ENCODE measurements at places on chromosomes 1 and 21.
A peak's percentile ranks its signal among the peaks of the same experiment; 100 is the strongest.

- DNase-seq: no peak
These were observed 5.0 kb downstream of the SLC25A44 start for GRCh38 chr1:156198831-156199349.

DNA sequence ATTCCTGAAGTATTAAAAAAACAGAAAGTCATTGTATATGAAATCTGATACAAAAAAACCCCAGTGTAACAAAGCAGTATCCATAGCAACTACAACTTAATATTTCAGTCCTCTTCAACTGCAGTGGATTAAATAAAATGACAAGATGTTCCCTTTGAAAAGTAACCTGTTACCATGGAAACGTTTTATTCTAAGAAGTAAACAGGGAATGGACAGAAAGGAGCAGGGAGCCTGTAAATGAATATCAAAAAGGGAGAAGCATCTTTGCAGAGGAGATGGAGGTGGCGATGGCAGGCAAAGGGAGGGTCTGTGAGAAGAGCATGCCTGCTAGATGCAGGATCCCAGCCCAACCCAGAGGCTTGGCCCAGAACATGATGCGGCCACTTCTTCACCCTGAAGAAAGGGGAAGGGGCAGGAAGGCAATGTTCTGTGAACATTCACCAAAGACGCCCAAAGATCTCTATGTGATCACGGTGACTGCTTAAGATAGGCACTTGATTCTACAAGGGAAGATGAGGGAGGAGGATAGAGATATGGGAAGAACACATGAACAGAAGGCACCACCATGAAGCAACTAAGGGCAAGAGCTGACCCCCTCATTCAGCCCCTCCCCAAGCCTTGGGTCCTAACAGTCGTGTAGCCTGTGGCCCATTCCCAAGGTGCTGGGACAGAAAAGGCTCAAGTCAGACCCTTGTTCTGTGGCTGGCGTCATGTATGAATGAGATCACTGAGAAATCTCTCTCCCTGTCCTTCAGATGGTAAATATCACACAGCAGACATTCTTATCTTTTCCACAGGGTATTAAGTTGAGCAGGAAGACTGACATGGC lies 200.0 kb downstream of the SLC45A1 start:
- peak; percentile 17 for DNase-seq

- peak; percentile 73 for DNase-seq
These were observed 721 bp downstream of the PBXIP1 start for GRCh38 chr1:154955039-154955717.

GRCh38 chr1:36351227-36351977 lies 28.0 kb upstream of the EVA1B start:
- DNase-seq: peak; percentile 36

GRCh38 chr1:68321084-68321685 lies 88.9 kb upstream of the WLS start:
- DNase-seq: no peak

DNA sequence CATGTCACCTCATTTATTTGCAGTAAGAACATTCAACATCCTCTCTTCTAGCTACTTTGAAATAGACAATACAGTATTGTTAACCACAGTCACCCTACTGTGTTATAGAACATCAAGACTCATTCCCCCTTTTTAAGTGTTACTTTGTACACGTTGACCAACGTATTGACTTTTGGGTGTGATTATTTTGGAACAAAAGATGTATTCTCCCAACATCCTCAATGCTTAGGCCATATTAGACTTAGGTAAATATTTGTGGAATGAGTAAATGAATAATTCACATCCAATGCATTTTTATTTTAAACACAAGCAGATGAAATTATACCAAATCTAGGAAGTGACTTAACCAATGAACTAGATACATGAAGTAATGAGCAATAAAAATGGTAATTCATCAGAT lies 296.6 kb downstream of the CHRM3 start:
- DNase-seq: no peak

DNA sequence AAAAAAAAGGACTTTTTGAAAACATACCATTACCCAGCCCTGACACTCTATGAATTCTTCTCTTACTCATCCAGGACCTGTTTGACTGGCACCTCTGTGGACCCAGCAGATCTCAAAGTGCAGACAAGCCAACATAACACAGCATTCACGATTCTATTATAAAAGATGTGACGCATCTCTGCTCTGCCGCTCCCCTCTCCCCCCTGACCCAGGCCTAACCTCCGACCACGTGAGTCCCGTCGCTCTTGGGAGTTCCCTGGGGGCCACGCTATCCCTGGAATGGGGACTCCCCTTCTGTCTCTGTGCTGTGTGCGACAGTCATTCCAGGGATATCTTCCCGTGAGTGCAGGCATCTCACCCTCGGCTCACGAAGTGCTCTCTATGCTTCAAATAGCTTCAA lies 21.1 kb downstream of the LRRC38 start:
- DNase-seq: no peak

DNA sequence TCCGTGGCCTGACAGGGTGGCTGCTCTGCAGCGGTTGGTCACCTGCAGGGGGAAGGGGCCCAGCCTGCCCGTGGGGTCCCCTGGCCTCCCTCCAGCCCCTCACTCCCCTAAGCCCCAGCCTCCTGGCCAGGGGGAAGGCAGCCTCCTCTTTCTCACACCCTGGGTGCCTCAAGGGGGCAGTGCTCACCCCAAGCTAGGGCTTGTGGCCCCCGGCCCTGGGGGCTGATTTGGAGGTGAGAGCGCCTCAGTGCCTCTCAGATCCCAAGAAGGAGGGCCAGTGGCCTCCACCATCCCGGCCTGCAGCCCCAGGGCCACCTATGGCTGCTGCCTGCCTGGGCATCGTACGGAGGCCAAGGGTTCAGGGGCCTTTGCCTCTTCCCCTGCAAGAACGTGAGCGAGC lies 66.4 kb upstream of the TTC34 start:
- DNase-seq: no peak

- DNase-seq: no peak
These were observed 231.4 kb downstream of the GRIK1 start for GRCh38 chr21:29708401-29708800.

DNA sequence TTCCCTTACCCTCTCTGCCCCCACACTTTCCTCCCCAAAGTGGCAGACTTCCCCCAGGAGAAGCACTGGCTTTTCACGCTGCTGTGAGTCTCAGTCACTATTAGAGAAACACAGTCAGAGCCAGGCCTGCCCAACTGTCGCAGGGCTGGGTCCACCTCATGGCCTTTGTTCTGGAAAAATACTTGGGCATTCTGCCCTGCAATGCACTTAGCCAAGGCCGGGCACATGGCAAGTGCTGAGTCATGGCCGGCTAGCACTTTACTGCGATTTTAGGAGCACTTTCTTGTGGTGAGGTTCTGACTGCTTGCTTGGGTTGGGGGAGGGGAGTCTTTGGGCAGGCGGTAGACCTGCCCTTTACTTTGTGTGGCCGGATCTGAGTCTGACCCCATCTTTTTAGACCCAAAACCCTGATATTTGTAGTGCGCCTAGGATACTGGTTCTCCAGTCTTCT lies 7.7 kb downstream of the EPHX1 start:
- DNase-seq: peak; percentile 53

- no peak for DNase-seq
These were observed 41.5 kb upstream of the SDC3 start for GRCh38 chr1:30950053-30950452.

DNA sequence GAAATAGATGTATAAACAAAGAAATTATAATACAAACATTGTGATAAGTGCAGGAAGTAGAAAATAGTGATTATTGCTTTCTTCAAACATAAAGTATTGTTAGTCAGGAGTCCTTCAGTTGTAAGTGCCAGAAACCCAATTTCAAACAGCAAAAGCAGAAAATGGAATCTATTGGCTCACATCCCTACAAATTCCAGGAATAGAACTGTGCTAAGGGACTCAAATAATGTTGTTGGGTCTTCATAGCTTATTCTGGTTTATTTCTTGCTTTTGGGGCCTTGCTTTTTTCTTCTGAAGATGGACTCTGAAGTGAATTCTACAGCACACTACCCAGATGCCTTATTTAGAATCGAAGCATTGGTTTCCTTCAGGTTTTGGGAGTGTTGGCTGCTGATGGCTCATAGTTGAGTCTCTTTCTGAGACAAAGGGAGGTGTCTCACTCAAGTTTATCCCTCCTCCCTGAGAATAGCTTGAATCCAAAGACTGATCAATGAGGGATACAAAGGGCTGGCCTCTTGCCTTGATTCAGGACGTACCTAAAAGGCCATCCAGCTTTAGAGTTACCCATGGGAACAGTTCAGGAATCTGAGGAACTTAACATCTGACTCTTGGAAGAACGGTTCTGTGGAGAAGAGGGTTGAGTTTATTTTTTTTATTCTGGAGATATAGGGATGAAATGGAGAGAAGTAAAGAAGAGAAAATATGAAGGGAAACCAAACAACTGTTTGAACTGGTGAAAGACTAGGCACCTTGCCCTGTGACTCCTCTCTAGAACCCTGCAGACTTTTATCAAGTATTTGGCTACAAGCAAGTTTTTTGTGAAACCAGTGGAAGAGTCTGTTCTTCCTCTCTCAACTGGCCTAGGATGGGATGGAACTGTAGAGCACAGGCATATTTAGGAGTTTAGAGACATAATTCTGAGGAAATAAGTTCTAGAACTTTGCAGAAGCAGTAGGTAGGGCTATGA lies 39.0 kb upstream of the ATG4C start:
- DNase-seq: no peak

GRCh38 chr1:160066829-160067745 lies 2.9 kb downstream of the KCNJ10 start:
- no peak for DNase-seq

DNA sequence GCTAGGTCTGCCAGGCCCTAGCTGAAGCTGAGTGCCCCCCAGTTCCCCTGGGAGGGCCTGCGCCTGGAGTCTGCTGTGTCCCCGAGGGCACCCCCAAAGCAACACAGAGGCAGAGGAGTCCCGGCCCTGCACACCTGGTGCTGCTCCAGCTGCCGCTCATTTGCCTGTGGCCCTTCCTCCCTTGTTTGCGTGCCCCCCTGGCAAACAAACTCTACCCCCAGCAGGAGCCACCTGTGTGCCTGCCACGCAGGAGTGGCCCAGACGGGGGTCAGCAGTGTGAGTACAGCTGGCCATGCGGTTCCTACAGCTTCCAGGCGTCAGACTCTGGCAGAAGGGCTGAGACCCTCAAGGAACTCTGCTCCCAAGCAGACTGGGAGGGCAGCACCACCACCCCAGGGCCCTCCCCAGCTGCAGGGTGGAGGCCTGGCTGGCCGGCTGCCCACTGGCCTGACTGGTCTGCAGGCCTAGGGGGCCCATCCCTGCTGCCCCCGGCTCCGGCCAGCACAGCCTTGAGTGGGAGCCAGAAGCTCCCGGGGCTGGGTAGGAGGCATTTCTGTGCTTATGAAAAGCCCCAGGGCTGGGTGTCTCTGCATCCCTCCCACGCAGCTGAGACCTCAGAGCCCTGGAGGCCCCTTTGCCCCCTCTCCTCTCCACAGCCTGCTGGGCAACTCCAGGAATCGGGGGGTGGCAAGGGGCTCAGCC lies 563 bp upstream of the TAS1R3 start:
- no peak for DNase-seq

DNA sequence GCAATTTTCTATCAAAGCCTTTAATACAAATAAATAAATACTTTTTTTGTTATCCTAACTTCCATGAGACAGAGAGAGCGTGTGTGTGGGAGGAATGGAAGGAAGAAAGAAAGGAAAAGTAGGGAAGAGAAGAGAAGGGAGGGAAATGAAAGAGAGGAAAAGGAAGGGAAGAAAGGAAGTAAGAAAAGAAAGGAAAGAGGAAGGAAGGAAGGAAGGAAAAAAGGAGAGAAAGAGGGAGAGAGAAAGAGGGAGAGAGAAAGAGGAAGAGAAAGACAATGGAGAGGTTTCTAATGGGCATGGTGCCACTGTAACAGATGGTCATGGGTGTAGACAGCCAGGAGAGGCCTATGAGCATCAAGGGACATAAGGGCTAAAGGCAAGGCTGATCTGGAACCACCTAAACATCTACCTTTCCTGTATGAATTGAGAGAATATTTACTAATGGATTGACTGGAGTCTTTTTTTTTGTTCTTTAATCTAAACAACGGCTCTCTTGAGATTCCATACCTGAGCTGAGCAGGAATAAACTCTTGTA lies 234.9 kb downstream of the PTPRC start:
- DNase-seq: no peak

Measured in pulmonary artery endothelial cell (primary cell).